ENCODE measurements at places on chromosomes 2 and 18.

DNA sequence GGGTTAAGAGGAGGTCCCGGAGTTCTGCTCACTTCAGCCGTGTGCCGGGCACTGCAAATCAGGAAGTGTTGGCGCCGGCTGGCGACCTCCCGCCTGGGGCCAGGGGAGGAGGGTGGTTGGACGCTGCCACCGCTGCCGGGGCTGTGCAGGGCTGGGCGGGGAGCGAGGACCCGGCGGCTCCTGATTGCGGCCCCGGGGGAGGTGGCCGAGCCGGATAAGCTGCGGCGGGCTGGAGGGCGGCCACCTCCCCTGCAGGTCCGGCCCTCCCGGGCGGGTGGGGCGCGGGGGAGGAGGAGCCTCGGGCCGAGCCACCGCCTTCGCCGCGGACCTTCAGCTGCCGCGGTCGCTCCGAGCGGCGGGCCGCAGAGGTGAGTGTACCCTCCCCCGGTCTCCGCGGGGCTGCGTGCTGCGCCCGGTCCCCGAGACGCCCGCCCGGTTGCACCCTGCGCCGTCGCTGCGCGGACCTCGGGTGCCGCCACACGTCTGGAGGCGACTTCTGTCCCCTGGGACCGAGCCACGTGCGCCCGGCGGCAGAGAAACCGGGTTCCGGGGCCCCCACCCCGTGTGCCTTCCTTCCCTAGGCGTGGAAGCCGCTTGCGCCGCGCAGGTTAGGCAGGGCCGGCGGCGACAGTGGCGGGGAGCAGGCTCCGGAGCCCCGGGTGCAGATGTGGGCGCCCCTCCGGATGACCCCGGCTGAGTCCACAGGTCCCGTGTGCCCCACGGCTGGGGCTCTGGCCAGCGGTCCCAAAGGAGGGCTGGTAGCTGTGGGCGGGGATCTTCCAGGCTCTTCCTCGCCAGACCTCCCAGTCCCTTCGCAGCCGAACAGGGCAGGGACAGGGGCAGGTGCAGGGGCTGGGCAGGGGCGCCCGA lies at the start of gene STEAP3:
STEAP3 (plus strand) TSS at position 314 of the 870 bp plus-strand sequence. CDS start 7,179 bp downstream, outside the sequence.
- no peak for DNase-seq

GRCh38 chr2:61967262-61967661 lies 61.8 kb downstream of the COMMD1 start:
- no peak for DNase-seq

- DNase-seq: no peak
Measured at GRCh38 chr2:107688135-107688534, 138.6 kb upstream of the RGPD4 start.

DNA sequence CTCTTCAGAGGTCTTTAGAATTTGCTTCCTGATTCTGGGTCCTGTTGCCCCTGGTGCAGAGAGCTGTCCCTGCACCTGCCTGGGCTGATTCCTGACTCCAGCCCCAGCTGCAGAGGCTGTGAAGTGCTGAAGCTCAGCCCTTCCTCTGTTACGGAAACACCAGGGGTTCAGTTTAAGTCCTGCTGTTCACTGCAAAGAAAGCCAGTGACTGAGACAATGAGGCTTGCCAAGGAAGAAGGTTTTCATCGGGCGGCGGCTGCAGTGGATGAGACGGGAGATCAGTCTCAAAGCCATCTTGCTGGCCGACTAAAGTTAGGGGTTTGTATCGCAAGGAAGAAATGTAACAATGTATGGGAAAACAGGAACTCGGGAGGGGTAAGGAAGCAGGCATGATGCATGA lies 142.4 kb upstream of the ZNF236 start:
- DNase-seq: no peak

GRCh38 chr2:8671802-8672201 lies 10.1 kb upstream of the ID2 start:
- DNase-seq: no peak

- no peak for DNase-seq
Measured at GRCh38 chr18:3538954-3539617, 89.1 kb downstream of the TGIF1 start.

DNA sequence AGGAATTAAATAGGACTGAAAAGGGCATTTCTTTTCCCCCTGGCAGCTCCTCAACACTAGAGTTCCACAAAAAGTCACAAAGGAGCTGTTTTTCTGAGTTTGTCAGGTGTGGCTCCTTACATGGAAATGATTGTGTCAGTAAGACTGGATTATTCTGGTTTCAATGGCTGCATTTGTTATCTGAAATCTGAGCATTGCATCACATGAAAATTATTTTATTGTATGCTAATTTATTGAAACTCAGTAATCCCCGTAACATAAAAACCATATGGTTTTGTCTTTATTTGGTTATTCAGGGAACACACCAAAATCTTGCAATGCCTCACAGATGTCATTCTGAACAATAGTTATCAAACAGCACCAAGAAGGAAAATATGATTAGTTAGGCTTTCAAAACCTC lies 439.7 kb upstream of the TNP1 start:
- DNase-seq: no peak
